Activated naive CD8-positive, alpha-beta T cell treated with anti-CD3 and anti-CD28 coated beads for 36 hours (primary cell): ENCODE measurements at places on chromosomes 6 and 20. TPM values are rescaled to one million over a fixed set of nuclear protein-coding genes. Genes with fewer than 3 reads are reported as not detected.

DNA sequence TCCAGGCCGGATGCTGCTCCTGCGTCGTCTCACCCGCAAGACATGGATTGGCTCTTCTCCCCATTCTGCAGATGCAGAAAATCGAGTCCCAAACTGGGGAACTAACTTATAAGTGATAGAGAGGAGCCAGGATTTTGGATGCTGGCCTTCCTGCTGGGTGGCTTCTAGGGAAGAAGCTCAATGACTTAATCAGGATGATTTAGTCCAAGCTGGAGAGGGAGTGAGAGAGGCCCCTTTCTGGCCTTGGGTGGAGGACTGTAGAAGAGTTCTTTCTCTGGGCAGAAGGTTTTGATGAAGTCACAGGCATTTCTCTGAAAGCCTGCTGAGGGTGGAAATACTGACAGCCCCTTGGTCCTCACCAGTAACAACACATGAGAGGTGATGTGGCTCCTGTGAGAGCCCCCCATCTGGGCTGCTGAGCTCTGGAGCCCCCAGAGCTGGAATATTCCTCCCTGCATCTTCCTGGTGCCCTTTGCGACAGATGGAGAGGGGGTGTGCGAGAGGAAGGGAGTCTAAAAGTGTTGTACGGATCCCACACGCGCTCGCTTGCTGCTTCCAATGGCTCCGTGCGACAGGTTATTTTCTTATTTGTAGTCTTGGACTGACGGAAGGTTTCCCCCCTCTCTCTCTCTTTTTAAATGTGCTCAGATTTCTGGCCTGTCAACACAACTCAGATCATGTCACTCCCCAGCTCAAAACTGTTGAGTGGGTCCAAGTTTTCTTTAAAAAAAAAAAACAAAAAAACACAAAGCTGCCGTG is 3.5 kb downstream of the SIRPA start:
- no peak overlapping the region for H3K4me3 ChIP-seq
- DNase-seq: no peak
- peaks cover 48% of the 10 kb centered on the region for H3K27me3 ChIP-seq
- H3K4me1 ChIP-seq: peaks cover 7% of the 10 kb centered on the region
- H3K36me3 ChIP-seq: no peaks in the 10 kb centered on the region

DNA sequence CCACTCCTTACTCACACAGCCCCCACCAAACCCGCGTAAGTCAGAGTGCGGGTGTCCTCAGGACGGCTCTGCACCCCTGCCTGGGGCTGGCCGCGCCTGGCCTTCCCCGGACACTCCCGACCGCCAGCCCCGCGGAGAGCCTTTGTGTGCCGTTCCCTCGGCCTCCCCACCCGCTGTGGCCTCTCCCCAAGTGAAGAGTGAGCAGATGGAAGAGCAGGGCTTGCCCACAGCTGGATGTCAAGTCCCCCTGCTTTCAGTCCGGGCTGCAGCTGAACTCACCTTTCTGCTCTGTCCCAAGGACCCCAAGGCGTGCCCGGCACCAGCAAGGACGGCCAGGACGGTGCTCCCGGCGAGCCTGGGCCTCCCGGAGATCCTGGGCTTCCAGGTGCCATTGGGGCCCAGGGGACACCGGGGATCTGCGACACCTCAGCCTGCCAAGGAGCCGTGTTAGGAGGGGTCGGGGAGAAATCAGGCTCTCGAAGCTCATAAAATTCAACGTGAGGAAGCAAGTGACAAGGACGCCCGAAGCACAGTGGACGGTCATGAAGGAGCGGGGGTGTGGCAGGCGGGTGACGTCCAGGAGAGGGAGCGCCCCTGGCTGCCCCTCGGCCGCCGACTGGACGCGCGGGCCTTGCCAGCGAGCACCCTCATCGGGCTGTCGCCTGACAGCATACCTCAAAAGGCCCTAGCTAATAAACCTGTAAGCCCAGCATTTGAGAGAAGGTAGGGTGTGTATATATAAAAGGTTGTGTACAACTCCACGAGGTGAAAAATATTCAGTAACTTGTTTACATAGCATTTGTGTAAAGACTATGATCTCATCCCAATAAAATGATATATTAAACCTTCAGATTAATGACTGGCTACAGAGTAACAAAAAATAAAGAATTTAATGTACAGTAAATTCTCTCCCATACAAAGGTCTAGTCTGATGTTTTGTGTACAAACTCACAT is 21.1 kb downstream of the TCFL5 start:
- no peak overlapping the region for H3K27ac ChIP-seq
- no peak overlapping the region for H3K4me3 ChIP-seq
- peaks cover under 1% of the 10 kb centered on the region for H3K27me3 ChIP-seq

- H3K36me3 ChIP-seq: peaks cover 43% of the 10 kb centered on the region
- peak overlapping the region; percentile 93 for H3K27ac ChIP-seq
- DNase-seq: no peak
- peak overlapping the region; percentile 87 for H3K4me3 ChIP-seq
These were observed 651 bp upstream of the CCND3 start for GRCh38 chr6:41942067-41942851.

DNA sequence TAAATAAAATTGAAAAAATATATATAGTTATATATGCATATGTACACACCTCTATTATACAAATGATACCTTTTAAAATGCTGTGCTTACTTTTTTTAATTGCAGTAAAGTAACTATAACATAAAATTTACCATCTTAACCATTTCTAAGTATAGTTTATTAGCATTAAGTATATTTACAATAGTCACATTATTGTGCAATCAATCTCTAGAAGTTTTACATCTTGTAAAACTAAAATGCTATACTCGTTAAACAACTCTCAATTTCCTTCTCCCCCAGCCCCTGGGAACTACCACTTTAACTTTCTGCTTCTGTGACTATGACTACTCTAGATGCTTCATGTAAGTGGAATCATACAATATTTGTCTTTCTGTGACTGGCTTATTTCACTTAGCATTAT is 146.7 kb upstream of the DST start:
- no peaks in the 10 kb centered on the region for H3K4me1 ChIP-seq
- peaks cover 14% of the 10 kb centered on the region for H3K27me3 ChIP-seq
- no peak overlapping the region for H3K4me3 ChIP-seq
- H3K36me3 ChIP-seq: no peaks in the 10 kb centered on the region
- no peak overlapping the region for H3K27ac ChIP-seq

DNA sequence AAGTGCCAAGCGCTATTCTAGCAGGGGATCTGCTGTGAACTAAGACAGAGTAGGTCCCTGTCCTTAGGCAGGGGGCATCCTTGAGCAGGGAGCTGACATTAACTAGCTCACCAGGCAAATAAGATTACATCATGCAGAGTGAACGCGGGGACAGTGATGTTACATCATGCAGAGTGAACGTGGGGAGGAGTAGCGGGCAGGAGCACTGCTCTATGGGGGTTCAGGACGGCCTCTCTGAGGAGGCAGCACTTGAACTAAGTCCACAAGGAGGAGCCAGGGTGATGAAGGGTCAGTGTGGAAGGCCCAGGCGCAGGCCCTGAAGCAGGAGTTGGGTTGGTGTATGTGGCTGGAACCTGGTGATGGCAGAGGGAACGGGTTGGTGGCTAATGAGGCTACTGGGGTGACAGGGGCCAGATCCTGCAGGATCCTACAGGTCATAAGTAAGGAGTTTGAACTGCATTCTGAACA is 38.7 kb downstream of the KAT14 start:
- H3K4me3 ChIP-seq: no peak overlapping the region
- no peak for DNase-seq
- no peaks in the 10 kb centered on the region for H3K27me3 ChIP-seq
- peaks cover 8% of the 10 kb centered on the region for H3K4me1 ChIP-seq
- H3K36me3 ChIP-seq: peaks cover 67% of the 10 kb centered on the region

- no peak for DNase-seq
- no peak overlapping the region for H3K4me3 ChIP-seq
- H3K27me3 ChIP-seq: peaks cover 51% of the 10 kb centered on the region
- H3K4me1 ChIP-seq: no peaks in the 10 kb centered on the region
- no peaks in the 10 kb centered on the region for H3K36me3 ChIP-seq
These were observed 94.4 kb downstream of the FHL5 start for GRCh38 chr6:96657344-96657743.

DNA sequence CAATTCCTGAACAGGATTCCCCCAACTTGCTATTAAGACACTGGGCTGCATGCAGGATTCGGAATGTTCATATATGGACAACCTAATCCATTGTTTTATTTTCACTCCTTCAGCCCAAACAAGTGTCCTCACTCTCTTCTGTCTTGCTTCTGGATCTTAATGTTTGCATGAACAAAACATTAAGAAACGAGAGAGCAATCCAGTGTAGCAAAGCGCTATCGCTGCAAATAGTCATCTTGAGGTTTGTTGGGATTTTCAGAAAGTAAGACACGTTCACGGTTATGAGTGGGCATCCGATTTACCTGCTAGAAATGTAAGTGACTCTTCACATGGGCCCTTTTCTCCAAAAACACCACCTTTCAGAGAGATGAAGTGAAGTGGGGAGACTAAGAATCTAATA is 156.4 kb downstream of the MBOAT1 start:
- peaks cover 3% of the 10 kb centered on the region for H3K27me3 ChIP-seq
- H3K4me3 ChIP-seq: no peak overlapping the region
- H3K36me3 ChIP-seq: no peaks in the 10 kb centered on the region
- no peaks in the 10 kb centered on the region for H3K4me1 ChIP-seq
- no peak for DNase-seq

- no peak overlapping the region for H3K4me3 ChIP-seq
- no peaks in the 10 kb centered on the region for H3K4me1 ChIP-seq
- no peaks in the 10 kb centered on the region for H3K27me3 ChIP-seq
- no peaks in the 10 kb centered on the region for H3K36me3 ChIP-seq
- H3K27ac ChIP-seq: no peak overlapping the region
These were observed 371.1 kb upstream of the POU3F2 start for GRCh38 chr6:98463038-98464000.

DNA sequence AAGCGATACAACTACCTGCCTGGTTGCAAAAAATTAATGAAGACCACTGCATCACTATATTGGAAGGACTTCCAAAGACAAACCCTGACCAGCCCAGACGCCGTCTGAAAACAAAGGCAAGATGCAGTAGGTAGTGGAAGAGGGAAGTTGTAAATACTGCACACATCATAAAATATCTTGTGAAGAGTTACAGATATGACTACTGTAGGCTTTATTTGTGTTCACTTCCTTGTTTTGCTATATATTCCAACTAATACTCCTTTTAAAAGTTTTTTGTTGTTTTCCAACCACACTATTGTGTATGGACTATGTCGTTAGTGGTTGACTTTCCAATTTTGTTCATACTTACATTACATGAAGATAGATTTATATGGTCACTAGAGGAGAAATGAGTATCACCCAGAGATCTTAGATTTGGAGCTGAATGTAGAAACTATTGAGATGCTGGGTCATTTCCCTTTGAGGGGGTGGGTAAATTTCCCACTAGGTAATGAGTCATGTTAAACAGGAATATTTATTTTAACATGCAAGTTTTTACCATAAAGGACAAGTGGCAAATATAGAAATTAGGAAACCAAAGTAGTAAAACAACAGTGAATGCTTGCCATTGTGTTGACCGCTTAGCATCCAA is 16.6 kb upstream of the TXLNB start:
- no peaks in the 10 kb centered on the region for H3K36me3 ChIP-seq
- H3K27ac ChIP-seq: peak overlapping the region; percentile 54
- DNase-seq: no peak
- H3K4me3 ChIP-seq: no peak overlapping the region

- no peaks in the 10 kb centered on the region for H3K4me1 ChIP-seq
- no peak overlapping the region for H3K4me3 ChIP-seq
- no peak overlapping the region for H3K27ac ChIP-seq
- H3K36me3 ChIP-seq: peaks cover 12% of the 10 kb centered on the region
- H3K27me3 ChIP-seq: no peaks in the 10 kb centered on the region
- no peak for DNase-seq
These were observed 43.0 kb downstream of the KIF16B start for GRCh38 chr20:16530201-16530681.

GRCh38 chr20:19451231-19451922 is 238.9 kb downstream of the SLC24A3 start:
- H3K4me3 ChIP-seq: no peak overlapping the region
- DNase-seq: no peak
- peaks cover 10% of the 10 kb centered on the region for H3K4me1 ChIP-seq
- no peaks in the 10 kb centered on the region for H3K36me3 ChIP-seq
- H3K27me3 ChIP-seq: no peaks in the 10 kb centered on the region

- H3K4me1 ChIP-seq: peaks cover 6% of the 10 kb centered on the region
- DNase-seq: no peak
- H3K27ac ChIP-seq: no peak overlapping the region
- H3K27me3 ChIP-seq: peaks cover 53% of the 10 kb centered on the region
- no peak overlapping the region for H3K4me3 ChIP-seq
- peaks cover under 1% of the 10 kb centered on the region for H3K36me3 ChIP-seq
These were observed 7.1 kb downstream of the GJA1 start for GRCh38 chr6:121442576-121442975.

- H3K27ac ChIP-seq: no peak overlapping the region
- H3K36me3 ChIP-seq: no peaks in the 10 kb centered on the region
These were observed 42.9 kb downstream of the CDH26 start for GRCh38 chr20:60001108-60001507.

DNA sequence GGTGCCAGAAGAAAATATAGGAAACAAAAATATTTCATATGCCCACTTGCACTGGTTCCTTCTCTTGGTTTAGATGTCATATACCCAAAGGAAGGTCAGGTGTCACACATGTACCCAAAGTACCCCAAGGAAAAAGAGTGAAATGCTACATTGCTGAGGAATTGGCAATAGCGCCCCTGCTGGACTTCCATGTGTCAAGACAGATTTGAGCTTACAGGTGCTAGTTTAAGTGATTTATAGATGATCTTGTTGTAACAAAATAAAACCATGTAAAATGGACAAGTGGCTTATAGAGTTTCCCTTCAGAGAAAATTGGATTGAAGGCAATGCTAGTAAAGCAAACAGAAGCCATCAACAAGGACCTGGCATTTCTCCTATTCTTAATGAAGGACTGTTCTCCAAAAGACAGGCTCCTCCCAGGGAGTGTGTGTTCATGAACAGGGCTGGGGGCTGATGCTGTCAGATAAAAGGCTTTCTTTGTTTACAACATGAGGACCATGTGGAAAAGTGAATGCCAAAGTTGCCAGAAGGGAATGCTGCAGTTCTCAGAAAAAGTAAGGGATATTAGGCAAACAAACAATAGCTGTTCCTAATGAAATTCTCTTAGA is 64.3 kb upstream of the PAK5 start:
- no peak for DNase-seq
- no peak overlapping the region for H3K4me3 ChIP-seq
- H3K27ac ChIP-seq: no peak overlapping the region
- no peaks in the 10 kb centered on the region for H3K4me1 ChIP-seq
- H3K36me3 ChIP-seq: no peaks in the 10 kb centered on the region

- H3K27ac ChIP-seq: no peak overlapping the region
- no peak overlapping the region for H3K4me3 ChIP-seq
- peaks cover 14% of the 10 kb centered on the region for H3K27me3 ChIP-seq
- no peaks in the 10 kb centered on the region for H3K36me3 ChIP-seq
- H3K4me1 ChIP-seq: no peaks in the 10 kb centered on the region
These were observed 195.0 kb upstream of the CEP162 start for GRCh38 chr6:84422380-84422968.

GRCh38 chr6:130229645-130230044 is 6.9 kb upstream of the SAMD3 start:
- no peak for DNase-seq
- peaks cover 3% of the 10 kb centered on the region for H3K4me1 ChIP-seq
- no peak overlapping the region for H3K27ac ChIP-seq
- peaks cover 5% of the 10 kb centered on the region for H3K36me3 ChIP-seq
- no peak overlapping the region for H3K4me3 ChIP-seq
- no peaks in the 10 kb centered on the region for H3K27me3 ChIP-seq

- peak; percentile 10 for DNase-seq
- no peaks in the 10 kb centered on the region for H3K27me3 ChIP-seq
- no peak overlapping the region for H3K27ac ChIP-seq
- peaks cover 2% of the 10 kb centered on the region for H3K36me3 ChIP-seq
- H3K4me3 ChIP-seq: no peak overlapping the region
- H3K4me1 ChIP-seq: peaks cover 5% of the 10 kb centered on the region
These were observed 20.0 kb upstream of the TRAF3IP2 start for GRCh38 chr6:111625461-111626391.

PRICKLE4 gene
- not detected for total RNA-seq

LYRM4 gene
- total RNA-seq: 44.3 TPM

DEFB124 gene
- total RNA-seq: not detected

PRR18 gene
- 0.33 TPM for total RNA-seq

VGLL2 gene
- not detected for total RNA-seq

GPLD1 gene
- total RNA-seq: 0.74 TPM

PREX1 gene
- total RNA-seq: 76.8 TPM

MEP1A gene
- total RNA-seq: not detected
